Activated naive CD8-positive, alpha-beta T cell treated with anti-CD3 and anti-CD28 coated beads, Interleukin-2, amount 50 U/mL, for 16 hours (primary cell): ENCODE measurements at places on chromosomes 1 and 21.

- DNase-seq = no peak
Measured at GRCh38 chr1:40903106-40903505, 40.9 kb upstream of the CITED4 start.

DNA sequence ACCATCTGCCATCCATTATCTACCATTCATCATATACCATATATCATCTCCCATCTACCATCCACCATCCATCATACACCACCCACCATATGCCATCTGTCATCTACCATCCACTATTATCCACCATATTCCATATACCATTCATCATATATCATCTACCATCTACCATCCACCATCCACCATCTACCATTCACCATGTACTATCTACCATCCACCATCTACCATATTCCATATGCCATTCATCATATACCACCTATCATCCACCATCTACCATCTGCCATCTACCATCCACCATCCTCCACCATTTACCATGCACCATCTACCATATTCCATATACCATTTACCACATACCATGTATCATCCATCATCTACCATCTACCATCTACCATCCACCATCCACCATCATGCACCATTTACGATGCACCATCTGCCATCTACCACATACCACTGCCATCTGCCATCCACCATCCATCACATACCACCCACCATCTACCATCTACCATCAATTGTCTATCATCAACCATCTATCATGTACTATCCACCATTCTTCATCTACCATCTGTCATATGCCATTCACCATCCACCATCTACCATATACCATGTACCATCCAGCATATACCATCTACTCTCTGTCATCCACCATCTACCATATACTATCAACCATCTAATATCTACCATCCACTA is 50.6 kb upstream of the RAB4A start:
- no peak for DNase-seq

- no peak for DNase-seq
Measured at GRCh38 chr21:27683292-27683691, 716.4 kb upstream of the ADAMTS5 start.

- DNase-seq = no peak
Measured at GRCh38 chr21:33021150-33021549, 4.6 kb upstream of the OLIG2 start.

DNA sequence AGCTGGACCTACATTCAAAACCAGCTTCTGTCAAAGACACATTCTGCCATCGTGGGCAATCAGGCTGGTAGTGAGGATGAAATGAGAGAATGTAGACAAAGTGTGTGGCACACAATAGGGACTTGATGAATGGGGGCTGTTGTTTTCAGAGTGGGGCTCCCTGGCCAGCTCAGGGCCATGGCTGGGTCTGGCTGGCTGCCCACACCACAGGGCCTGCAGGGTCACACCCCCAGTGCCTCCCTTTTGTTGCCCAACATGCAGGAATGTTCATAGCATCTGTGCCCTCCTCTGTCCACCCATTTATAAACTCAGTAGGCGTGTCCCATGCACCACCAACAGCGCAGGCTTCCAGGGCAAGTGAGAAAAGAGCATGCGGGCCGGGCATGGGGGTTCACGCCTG is 20.8 kb upstream of the ECE1 start:
- no peak for DNase-seq
